ENCODE measurements at places on chromosomes 13 and 19. TPM values are rescaled to one million over a fixed set of nuclear protein-coding genes. Genes with fewer than 3 reads are reported as not detected.

USHBP1 gene
- 11.3 TPM for total RNA-seq

LRRC63 gene
- total RNA-seq, result 0.19 TPM

FBXO27 gene
- total RNA-seq, result 21.7 TPM

PSPN gene
- 0.87 TPM for total RNA-seq

ZNF274 gene
- total RNA-seq, result 20.5 TPM

SELENOV gene
- not detected for total RNA-seq

LILRB4 gene
- 14.2 TPM for total RNA-seq

NLRP12 gene
- total RNA-seq, result 4.4 TPM

PCDH9 gene
- total RNA-seq, result 4.2 TPM

ZNF211 gene
- 6.8 TPM for total RNA-seq

EXOC3L2 gene
- 4.8 TPM for total RNA-seq

IRGC gene
- not detected for total RNA-seq

GNG7 gene
- total RNA-seq, result 1.7 TPM

LPAR2 gene
- total RNA-seq, result 5.8 TPM

- no peak for DNase-seq
These were observed 79.6 kb downstream of the TEX26 start for GRCh38 chr13:31011901-31012654.

GRCh38 chr19:39873385-39873784 lies 27.2 kb upstream of the FBL start:
- peak; percentile 84 for DNase-seq

DNA sequence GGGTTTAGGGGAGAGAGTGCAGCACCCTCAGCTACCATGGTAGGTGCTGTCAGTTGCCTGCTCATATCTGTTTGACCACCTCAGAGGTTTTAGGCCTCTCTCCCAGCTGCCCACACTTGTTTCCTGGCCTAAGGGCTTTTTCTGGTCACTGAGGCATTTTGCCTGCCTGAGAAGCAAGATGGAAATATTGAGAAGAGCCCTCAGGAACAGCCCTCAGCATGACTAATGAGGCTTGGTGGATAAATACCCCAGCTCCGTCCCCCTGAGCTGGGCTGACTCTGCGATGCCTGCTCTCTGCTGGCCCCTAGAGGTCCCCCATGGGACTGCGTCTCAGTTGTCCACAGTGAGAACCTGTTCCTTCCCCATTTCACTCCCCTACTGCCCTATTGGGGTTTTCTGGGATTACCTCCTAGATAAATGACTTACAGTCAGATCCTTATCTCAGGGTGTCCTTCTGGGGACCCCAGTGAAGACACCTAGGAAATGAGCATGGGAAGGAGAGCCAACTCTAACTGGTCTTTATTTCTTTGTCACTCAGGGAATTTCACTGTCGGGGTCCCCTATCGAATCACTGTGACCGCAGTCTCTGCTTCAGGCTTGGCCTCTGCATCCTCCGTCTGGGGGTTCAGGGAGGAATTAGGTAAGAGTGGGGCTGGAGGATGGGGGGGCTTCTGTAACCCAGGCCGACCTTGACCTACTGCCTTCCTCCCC lies 13.3 kb downstream of the PALM3 start:
- DNase-seq, result no peak

- DNase-seq, result no peak
These were observed 2411.1 kb downstream of the PCDH9 start for GRCh38 chr13:64819081-64819480.

DNA sequence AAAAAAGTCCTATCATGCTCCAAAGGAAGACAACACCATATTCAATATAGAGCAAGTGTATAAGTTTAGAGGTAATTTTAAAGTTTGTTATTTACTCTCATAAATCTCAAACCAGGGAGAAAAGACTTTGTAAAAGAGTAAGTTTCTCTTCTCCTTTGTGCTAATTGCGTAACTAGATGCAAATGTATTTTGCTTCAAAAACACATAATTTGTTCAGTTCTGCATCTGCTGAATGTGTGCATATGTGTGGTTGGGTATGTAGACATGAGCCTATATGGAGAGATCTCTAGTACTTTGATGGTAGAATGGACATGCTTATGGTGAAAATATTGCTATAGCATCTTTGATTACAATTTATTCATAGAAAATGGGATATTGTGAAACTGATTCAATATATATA lies 17.8 kb upstream of the MIR17HG start:
- no peak for DNase-seq

- DNase-seq, result no peak
These were observed 7.8 kb downstream of the ZSWIM4 start for GRCh38 chr19:13803038-13803437.

GRCh38 chr19:29256516-29256915 lies 43.6 kb upstream of the UQCRFS1 start:
- DNase-seq, result peak; percentile 53

DNA sequence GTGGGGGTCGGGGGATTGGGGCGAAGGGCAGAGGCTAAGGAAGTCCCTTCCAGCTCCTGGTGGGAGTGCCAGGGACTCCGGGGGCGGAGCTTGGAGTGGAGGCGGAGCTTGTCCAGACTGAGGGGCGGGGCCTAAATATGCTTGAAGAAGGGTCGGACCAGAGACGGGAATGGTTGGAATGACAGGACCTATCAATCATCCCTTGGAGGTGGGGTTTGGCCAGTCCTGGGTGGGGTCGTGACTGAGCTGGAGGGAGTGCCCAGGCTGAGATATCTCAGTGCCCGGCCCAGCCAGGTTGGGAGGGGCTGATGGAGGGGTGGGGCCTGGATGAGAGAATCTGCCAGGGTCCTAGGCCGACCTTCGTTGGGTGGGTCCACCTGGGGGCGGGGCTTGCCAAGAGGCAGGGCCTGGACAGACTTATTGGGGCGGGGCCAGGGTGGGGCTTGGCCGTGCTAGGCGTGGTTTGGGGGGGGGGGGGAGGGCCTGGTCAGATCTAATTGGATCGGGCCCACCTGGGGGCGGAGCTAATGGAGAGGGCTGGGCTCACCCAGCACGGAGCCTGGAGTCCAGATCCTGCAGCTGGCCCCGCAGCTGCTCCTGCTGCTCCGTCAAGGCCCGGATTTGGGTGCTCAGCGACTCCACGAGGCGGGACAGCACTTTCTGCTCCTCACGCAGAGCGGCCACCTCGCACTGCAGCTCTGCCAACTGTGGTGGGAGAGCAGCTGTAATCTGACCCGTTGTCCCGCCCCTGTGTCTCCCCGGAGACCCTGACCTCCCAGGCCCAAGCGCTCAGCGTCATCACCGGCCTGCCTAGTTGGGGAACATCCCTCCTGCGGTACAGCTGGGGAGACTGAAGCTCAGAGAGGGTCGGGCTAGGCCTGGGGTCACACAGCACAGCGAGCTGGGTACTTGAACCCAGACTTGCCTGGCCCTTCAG lies 2.6 kb upstream of the WIZ start:
- no peak for DNase-seq

- no peak for DNase-seq
These were observed 3.0 kb upstream of the PRKD2 start for GRCh38 chr19:46719629-46720502.

GRCh38 chr19:16375936-16376185 lies 51.2 kb downstream of the KLF2 start:
- DNase-seq, result no peak

DNA sequence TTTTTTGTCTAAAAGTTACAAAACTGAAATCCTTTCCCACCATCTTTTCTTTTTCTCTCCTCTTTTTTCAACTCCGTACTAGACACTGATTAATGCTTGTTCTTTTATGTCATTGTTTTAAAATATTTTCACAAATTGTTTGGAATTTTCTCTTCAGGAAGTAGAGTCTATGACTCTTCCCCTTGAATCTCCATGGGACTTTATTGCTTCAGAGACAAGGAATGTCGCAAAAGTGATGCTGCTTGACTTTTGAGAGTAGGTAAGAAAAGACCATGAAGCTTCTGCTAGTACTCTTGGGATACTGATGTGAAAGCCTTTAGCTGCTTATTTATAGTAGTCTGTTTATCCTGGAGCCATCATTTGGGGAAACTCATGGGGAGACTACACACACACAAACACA lies 260.1 kb upstream of the SLC10A2 start:
- DNase-seq, result no peak

GRCh38 chr19:38229585-38230073 lies 5.6 kb upstream of the DPF1 start:
- DNase-seq, result no peak

- no peak for DNase-seq
These were observed 11.3 kb downstream of the LCP1 start for GRCh38 chr13:46170687-46171086.

DNA sequence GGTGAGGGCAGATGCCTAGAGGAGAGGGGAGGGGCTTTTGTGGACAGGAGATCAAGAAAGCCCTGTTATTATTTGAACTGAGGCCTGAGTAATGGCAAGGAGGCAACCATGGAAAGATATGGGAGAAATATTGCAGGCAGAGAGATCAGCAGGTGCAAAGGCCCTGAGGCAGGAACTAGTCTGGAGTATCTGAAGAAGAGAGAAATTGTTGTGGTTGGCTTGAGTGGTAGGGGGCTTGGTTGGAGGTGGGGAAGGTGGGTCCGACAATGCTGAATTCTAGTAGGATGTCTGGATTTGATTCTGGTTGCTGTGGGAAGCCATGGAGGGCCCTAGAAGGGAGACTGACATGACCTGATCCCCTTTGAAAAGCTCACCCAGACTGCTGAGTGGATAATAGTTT lies 2.4 kb upstream of the URI1 start:
- DNase-seq, result no peak

DNA sequence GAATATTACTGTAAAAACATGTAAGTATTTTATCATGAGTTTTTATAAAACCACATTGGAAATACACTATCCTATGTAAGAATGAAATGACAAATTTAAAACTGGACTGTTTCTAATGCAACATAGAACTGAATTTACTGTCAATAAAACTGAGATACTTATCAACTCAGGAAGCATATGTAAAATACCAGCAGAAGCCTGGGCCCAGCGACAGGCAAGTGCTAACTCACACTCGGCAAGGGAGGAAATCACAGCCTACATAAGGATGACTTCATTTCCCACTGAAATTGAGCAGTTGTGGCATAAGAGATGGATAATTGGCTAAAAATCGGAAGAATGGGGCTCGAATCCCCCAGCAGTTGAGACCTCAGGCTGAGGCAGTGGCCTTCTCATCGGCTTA lies 12.1 kb downstream of the PROZ start:
- no peak for DNase-seq

DNA sequence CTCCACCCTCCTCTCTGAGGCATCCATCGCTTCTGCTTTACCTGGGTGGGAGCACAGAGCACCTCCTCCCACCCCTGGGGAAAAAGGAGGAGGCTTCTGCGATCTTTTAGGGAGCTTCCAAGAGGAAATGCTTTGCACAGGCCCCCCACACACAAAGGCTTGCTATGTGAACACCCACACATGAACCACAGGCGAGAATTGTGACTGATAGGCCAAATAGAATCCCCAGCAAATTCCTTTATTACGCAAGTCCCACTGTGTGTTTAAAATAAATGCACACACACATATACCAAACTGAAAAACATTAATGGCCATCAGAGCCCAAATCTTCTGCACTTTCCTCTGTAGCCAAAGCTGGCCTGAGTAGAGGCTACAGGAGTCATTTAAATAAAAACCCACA lies 50.6 kb downstream of the HSPH1 start:
- no peak for DNase-seq

GRCh38 chr19:50204811-50205675 lies 1.6 kb downstream of the MYH14 start:
- DNase-seq, result no peak

DNA sequence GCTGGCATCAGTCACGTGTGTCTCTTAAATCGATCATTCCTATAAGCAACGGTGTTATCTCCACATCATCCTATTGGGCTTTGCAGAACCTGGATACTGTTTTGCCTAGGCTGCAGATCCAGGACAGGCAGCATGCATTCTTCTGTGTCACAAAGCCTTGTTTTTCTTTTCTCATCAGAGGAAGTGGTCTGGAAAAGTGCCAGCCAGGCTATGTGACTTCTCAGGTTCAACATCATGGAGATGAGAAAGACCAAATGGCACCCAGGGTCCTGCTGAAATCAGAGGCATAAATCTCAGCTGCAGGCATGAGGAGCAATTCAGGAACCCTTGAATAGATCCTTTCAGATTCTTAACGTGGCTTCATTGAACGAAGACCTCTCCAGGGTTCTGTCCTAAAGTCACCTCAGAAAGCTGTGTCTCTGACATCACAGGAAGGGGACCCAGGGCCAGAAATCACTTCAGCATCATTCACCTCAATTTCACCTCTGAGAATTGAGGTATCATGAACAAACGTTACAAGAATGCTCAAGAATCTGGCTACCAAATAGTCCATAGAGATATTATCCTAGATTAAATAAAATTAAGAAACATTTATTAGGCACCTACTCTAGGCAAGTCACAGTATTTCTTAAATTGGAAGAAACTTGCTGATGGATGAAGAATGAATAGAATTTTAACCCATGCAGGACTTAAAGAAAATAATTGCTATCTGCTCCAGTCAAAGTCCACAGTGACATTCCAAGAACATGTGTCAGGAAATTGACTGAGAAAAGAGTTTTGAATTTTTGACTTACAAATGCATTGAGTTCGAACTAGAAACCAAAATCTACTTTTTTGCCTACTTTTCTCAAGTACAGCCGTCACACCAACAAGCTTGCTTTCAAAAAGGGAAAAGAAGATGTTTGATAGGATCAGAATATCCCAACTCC lies 124.1 kb downstream of the COG6 start:
- no peak for DNase-seq

DNA sequence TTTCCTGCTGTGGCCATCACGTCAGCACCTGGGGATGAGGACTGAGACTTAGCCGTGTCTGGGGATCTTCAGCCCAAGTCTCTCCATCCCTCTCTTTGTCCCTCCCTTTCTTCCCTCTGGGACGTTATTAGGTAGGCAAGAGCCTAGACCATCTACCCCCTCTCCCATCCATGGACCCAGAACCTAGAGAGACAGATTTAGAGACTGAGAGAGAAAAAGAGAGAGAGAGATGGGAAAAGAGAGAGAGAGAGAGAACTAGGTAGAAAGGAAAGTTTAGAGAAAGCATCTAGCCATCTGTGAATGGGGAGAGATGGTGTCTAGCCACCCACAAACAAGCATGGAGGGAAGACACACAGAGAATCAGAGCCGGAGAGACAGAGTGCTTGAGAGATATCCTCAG lies 473 bp downstream of the KLK4 start:
- DNase-seq, result no peak

GRCh38 chr19:16601378-16602052 lies 26.5 kb downstream of the MED26 start:
- no peak for DNase-seq

GRCh38 chr13:43877766-43878165 lies 1.8 kb downstream of the CCDC122 start:
- no peak for DNase-seq

Measured in mesenteric fat pad (tissue), 1 donor.